GM23338 (cell line): ENCODE measurements at places on chromosomes 7 and 10.
A peak's percentile ranks its signal among the peaks of the same experiment; 100 is the strongest.

- DNase-seq: no peak
Measured at GRCh38 chr10:8315619-8316021, 261.1 kb downstream of the GATA3 start.

GRCh38 chr7:57256637-57257375, 124.6 kb upstream of the ZNF479 start:
- DNase-seq: no peak

- DNase-seq: peak; percentile 80
Measured at GRCh38 chr7:2821161-2821841, 22.8 kb downstream of the GNA12 start.

DNA sequence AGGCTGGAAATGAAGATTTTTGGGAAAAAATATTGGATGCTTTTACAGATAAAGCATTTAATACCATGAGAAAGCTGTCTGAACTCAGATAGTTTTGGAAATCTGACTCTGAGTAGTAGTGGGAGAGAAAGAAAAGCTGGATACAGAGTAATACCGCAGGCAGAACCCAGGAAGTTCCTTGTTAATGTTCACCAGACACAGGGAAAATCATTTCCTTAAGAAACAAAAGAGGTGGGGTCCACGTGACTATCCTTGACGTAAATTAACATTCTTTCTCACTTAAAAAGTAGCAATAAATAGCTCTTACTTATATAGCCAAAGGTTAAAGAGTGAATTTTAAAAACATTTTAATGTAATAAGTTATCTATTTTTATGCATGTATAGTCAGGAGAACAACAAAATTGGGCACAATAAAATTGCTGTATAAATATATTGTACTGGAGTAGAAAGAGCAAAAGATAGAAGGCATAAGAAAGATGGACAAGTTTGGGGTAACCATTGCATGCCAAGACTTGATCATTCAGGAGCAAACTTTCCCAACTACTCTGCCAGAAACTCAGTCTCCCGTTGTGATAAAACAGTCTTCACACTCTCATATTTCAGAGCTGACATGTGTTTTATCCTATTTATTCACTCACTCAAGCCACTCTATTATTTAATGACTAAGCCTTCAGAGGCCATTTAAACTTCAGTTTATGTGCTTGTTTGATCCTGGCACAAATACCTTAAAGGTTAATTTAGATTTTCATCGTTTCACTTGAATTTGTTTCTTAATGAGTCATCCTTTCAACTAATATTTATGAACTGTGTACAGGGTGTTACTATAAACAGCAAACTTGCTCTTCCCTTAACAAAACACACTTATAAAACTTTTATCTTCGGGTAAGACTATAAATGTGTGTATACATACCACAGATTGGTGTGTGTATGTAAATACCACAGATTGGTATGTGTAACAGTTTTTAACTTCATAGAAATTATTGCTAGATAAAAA, 143.1 kb downstream of the GNAI1 start:
- DNase-seq: peak; percentile 11

GRCh38 chr10:91880310-91880709, 29.0 kb downstream of the FGFBP3 start:
- peak; percentile 44 for DNase-seq

DNA sequence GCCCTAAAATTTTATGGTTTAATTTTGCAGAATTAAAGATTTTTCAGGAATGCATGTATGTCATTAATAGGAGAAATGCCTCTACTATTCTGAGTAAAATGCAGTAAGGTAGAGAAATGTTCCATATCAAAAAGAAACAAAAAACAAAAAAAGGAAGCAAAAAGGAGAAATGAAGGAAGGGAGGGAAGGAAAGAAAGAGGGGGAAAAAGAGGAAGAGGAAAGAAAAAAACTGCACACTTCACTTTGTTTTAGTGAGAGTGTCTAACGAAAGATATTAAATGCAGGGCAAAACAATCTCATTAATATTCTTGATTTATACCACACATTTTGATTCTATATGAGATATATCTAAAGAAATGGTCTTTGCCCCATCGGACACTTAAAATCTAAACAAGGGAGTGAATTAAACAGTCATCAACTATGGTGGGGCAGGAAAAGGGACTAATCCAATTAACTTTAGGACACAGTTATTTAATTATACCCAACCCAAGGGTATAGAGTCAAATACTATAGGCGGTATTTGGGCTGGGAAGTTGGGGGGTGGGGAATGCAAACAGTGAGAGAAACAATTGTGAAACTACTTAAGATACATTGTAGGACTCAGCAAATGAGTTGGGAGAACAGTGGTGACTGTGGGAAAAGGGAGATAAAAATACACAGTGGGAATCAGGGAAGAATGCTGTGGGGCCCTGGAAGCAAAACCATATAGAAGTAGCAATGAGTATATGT, 27.0 kb downstream of the IMMP2L start:
- DNase-seq: peak; percentile 14

DNA sequence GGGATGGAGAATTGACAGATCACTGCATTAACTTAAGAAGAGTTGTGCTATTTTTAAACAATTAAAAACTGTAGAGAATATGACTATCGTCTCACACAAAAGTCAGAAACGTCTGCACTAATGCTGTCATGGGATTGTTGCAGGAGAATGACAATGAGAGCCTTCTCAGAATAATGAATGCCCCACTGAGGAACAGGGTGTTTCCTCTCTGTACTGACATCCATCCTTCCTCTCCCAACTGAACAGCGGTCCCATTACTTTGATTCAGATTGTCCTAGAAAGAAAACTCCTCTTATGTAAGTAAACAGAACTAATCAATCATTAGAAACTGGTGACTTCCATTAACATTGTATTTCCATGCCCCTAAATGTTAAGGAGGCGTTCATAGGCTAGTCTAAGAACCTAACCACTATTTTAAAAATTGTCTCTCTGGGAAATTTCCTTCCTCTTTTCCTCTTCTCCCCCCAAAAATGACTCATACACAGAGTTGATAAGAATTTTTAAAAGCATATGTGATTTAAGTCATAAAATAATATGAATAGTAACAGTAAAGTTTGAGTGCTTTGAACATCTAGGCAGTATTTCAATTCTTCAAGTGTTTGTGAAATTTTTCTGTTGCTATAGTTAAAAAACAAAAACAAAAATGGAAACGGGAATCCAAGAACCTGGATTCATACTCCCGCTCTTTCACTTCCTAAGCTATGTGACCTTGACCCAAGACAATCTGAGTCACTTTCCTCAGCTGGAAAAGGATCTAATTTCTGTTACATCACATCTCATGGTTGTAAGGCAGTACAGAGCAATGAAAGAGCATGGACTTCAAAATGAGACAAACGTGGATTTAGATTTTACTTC, 12.7 kb upstream of the MACC1 start:
- DNase-seq: no peak
